ENCODE measurements at places on chromosomes 5 and 9. TPM values are rescaled to one million over a fixed set of nuclear protein-coding genes. Genes with fewer than 3 reads are reported as not detected.

Gene SPATA31A3
- total RNA-seq = not detected

Gene CARD9
- 11.5 TPM for total RNA-seq

Gene RCL1
- 35.1 TPM for total RNA-seq

Gene SPATA31C1
- total RNA-seq = not detected

Gene DDX46
- total RNA-seq = 60.1 TPM

Gene PBX3
- total RNA-seq = 48.3 TPM

Gene PCDH1
- total RNA-seq = 127 TPM

Gene DOCK2
- 22.4 TPM for total RNA-seq

Gene C9
- not detected for total RNA-seq

Gene PLAC8L1
- total RNA-seq = 1.1 TPM

Gene SYK
- 52.9 TPM for total RNA-seq

DNA sequence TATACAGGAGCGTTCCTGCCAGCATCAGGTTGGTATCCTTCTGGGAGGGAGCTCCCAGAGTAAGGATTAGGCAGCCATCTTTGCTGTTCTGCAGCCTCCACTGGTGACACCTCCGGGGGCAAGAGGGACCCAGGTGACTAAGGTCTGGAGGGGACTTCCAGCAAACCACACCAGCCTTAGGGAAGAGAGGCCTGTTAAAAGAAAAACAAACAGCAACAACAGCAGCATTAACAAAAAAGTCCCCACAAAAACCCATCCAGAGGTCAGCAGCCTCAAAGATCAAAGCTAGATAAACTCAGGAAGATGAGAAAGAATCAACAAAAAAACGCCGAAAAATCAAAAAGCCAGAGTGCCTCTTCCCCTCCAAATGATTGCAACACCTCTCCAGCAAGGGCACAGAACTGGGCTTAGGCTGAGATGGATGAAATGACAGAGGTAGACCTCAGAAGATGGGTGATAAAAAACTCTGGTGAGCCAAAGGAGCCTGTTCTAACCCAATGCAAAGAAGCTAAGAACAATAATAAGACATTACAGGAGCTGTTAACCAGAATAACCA, 388.2 kb downstream of the SPATA31D1 start:
- no peak for DNase-seq

- no peak for DNase-seq
Observed at GRCh38 chr5:132462856-132463745, 27.5 kb downstream of the IRF1 start.

- no peak for DNase-seq
Observed at GRCh38 chr5:149294872-149295829, 23.5 kb downstream of the AFAP1L1 start.

DNA sequence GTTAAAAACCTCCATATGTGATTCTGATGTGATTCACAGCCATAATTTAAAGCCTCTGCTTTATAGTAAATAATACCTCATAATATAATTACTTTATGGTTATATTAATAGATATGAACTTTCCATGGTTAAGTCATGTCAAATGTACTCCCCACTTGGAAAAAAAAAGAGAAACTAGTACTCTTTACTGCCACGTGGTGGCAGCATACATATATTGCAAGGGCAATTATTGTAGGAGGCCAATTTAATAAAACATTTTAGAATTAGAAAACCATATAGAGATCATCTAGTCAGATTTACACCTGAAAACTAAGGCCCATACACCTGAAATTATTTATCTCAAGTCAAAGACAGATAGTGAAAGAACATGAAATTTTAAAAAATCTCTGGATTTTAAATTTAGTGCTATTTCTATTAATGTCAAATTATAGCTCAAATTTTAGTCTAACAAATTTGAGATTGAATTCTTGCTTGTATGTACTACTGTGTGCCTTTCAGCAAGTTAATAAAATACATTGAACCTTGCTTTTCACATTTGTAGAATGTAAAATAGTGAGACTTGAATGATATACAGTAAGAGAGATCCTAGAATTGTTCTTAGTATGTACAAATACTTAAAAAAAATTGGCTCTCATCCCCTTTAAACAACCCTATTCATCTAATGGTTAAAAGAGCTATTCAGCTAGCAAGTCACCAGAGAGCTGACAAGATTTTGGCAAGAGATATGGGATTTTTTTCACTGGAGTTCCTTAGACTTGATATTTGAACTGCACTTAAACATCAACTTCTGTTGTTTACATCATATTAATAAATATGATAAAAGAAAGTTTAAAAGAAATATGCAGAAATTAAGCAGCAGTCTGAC, 603.8 kb downstream of the TLE4 start:
- DNase-seq = no peak

DNA sequence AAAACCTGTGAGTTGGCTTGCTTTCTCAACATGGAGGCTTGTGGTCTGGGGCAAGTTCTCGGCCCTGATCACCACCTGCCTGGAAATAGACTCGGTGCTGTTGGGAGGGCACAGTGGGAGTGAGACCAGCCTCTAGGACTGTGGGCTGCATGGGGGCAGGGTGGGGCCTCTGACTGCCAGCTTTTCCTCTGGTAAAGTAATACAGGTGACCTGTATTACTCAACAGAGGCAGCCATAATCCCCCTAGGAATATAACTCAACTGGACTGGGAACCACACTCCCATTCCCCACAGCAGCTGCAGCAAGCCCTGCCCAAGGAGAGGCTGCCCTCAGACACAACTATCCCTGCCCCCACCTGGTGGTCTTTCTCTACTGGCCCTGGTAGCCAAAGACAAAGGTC, 72.8 kb downstream of the C9orf153 start:
- DNase-seq = no peak

DNA sequence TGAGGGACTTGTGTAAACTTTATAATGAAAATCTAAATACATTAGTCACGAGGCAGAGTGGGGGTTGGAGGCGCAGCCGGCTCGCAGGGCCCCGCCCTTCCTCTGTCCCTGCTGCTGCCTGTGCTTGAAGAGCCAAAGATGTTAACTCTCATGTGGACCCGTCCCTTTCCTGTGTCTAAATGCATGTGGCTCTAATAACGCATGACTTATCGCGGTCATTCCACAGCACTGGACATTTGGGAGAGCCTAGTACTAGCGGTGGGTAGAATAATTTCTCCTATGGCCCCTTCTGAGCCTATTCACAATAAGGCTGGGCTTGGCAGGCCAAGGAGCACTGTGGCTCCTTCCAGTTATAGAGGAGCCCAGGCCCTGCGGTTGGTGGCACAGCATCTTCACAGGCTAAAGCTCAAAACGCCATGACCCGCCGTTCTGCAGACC, 82.3 kb upstream of the SIMC1 start:
- DNase-seq = no peak

- DNase-seq = no peak
Observed at GRCh38 chr5:12313602-12314001, 409.4 kb upstream of the CTNND2 start.

DNA sequence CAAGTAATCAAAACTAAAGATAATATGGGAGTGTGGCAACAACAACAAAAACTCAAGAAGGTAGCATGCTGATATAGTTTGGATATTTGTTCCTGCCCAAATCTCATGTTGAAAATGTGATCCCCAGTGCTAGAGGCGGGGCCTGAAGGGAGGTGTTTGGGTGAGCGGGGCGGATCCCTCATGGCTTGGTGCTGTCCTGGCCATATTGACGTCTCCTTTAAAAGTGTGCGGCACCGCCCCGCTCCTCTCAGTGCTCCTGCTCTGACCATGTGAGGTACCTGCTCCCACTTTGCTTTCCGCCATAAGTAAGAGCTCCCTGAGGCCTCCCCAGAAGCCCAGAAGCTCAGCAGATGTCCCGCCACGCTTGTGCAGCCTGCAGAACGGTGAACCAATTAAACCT, 25.6 kb downstream of the MED27 start:
- DNase-seq = no peak

GRCh38 chr9:116027096-116027495, 126.5 kb upstream of the PAPPA start:
- no peak for DNase-seq

GRCh38 chr9:25994605-25995004, 316.4 kb upstream of the TUSC1 start:
- no peak for DNase-seq
